ENCODE measurements at places on chromosomes 2 and 18.
A peak's percentile ranks its signal among the peaks of the same experiment; 100 is the strongest.

GRCh38 chr2:151908204-151908882 is 80.1 kb upstream of the ARL5A start:
- DNase-seq: no peak

- DNase-seq: no peak
Observed at GRCh38 chr2:117702098-117702497, 112.4 kb upstream of the DDX18 start.

- no peak for DNase-seq
Observed at GRCh38 chr2:68743531-68743930, 8.9 kb downstream of the ARHGAP25 start.

GRCh38 chr18:35220424-35220823 is 20.4 kb upstream of the ZNF397 start:
- no peak for DNase-seq

- DNase-seq: no peak
Observed at GRCh38 chr2:226300196-226300886, 499.3 kb downstream of the IRS1 start.

DNA sequence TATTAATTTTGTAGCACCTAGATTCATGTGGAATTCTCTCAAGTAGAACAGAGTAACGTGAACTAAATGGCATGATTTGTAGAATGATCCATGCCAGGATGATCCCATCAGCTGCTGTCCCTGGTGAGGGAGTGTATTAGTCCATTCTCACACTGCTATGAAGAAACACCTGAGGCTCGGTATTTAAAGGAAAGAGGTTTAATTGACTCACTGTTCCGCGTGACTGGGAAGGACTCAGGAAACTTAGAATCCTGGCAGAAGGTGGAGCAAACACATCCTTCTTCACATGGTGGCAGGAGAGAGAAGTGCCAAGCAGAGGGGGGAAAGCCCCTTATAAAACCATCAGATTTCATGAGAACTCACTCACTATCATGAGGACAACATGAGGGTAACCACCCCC is 312.6 kb downstream of the PTPRM start:
- no peak for DNase-seq

- no peak for DNase-seq
Observed at GRCh38 chr18:12287684-12288402, 20.2 kb upstream of the TUBB6 start.

GRCh38 chr18:75378376-75379315 is 48.9 kb downstream of the SMIM21 start:
- no peak for DNase-seq

GRCh38 chr18:8450013-8450412 is 159.2 kb upstream of the RAB12 start:
- DNase-seq: no peak

- no peak for DNase-seq
Observed at GRCh38 chr2:239275847-239276831, 124.7 kb downstream of the HDAC4 start.

DNA sequence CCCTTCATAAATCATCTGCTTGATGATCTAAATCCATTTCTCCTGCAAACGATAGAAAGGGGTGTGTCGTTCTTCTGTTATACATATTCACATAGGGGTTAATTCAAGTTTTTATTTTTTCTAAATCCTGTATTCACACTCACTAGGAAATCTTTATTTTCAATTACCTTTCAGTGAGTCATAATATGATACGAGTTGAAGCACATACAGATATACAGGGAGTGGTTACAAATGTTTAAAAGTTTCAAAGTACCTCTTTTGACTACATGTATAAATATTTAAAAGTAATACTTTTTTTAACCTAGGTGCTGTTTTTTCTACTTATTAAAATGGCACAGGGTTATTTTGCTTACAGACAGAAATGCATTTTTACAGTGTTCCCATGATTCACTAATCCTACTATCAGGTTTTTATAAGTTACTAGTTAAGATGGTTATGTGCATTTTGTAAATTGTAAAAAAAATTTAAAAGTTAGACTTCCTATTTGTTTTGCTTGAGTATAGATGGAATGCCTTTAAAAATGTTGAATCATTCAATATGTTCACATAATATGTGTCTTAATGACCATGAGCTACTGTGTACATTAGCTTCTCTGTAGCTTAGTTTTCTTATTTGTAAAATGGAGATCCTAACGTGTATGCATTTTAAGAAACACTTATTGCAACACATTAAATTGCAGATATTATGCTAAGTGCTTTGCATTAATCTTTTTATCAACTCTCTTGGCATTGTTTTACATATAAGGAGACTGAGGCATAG is 1378.1 kb downstream of the DSC3 start:
- DNase-seq: no peak

DNA sequence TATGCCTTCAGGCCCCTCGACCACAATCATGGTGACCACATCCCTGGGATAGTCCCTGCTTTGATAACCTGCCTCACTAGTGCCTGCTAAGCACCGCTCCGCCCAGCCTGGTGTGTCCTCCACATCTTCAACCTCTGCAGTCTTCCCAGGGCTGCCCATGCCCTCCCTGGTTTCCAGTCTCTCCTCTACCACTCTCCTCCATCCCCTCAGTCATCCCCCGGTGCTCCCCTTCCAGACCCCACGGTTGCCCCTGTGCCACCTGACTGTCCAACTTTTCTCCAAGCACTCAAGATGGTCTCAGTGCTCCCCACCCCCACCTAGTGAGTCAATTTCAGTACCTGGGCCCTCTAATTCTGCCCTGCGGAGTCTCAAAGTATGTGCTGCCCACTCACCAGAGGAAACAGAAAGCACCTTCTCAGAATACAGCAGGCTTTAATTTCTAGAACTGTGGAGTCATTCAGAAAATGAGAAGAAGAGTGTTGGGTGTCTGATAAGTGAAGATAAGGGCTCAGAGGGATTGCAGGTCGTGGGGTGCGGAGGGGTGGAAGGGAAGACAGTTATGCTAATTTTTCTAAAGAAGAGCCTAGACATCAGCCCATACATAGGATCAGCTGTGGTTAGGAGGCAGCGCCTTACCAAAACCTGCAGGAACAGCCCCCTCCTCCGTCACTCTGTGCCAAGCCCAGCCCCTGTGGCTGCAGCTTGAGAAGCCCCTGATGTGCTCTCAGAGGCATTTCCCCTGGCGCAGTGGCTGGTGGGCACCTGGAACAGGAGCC is 53.6 kb upstream of the CAB39 start:
- DNase-seq: peak; percentile 54

GRCh38 chr18:70663141-70663540 is 374.3 kb downstream of the SOCS6 start:
- DNase-seq: no peak

DNA sequence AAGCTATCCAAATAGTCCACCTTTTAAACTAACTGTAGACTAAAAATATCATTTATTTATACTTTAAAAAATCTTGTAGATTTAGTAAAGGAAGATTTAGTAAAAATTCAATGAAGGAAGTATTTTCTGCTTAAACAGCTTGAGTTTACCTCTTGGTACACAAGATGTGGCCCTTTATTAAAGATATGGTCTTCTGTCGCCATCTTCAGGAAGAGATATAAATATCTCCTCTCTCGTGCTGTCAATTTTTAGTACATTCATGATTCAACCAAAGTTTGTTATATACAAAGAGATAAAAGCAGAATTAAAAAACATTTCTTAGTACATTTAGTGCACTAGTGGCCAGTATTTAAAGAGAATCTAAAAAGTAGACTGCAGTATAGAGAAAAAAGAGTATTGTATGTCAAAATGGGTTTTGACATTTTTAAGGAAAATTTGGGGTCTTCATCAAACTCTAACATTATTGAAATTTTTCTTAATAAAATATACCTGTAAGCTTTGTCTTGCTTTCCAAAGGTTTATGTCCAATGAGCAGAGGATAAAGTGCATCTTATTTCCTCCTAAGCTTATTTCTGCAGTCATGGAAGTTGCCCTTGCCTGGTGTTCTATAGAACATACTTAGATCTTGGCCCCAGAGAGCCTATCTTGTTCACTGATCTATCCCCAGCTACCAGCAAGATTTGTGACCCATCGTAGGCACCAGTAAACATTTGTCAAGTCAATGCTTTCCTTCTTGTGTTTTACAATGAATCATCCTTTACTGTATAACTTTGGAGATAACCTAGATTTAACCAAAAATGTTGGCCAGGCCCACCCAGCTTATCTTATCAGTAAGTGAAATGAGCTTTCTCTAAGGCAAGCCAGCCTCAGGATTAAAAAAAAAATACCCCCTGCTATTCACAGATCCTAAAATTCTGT is 18.5 kb upstream of the EML6 start:
- DNase-seq: no peak

DNA sequence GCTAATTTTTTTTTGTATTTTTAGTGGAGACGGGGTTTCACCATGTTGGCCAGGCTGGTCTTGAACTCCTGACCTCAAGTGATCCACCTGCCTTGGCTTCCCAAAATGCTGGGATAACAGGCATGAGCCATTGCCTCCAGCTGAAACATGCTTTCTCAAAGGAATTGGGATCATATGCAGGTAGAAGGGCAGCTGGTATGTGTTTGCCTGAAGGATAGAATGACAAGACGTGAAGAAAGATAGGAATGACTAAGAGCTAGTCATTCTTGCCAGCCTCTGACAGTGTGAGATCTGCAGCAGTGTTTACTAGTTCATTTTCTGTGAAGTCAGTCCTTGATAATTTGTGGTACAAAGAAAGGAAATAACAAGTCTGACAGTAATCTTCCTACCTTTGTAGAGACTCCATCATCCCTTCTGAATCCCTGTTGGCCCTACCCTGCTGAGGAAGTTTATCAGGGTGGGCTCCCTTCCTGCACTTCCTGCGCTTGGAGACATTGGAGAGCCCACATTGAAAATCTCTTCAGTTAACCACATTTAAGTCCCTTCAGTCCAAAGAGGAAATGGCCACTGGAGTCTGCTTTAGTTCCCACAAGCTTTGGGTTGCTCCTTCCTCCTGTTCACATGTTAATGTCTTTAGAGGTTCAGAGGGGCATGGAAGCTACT is 14.7 kb downstream of the CFLAR start:
- no peak for DNase-seq

GRCh38 chr18:3993941-3994687 is 461.0 kb downstream of the DLGAP1 start:
- DNase-seq: no peak

DNA sequence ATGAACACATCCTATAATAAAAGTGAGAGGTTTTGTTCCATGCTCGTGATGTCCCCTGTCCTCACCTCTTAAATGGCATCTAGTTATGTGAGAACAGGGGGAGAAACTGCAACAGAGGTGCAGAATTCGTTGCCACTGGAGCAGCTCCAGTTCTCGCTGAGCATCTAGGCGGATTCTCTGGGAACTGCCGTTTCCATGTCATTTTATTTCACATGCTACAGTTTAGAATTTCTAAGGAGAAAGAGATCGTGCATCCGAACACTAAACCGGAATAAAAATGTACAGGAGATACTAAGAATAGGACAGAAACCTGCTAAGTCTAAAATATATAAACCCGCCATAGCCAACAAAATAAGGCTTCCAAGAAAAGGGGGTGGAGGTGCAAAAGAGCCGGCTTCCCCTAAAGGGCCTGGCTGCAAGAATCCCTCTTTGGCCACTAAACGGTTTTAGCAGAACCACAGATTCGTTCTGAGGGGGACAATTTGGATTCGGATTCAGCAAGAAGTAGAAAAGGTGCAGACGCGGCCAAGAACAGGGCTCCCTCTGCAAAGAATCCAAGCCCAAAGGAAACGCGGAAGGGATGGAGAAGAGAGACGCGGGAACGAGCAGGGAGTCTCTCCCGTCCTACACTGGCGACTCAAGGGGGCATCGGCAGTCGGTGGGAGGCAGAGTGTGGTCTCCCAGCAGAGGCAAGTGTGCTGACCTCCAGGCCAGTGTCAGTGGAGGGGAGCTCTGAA is 1.3 kb downstream of the TMEM163 start:
- no peak for DNase-seq

DNA sequence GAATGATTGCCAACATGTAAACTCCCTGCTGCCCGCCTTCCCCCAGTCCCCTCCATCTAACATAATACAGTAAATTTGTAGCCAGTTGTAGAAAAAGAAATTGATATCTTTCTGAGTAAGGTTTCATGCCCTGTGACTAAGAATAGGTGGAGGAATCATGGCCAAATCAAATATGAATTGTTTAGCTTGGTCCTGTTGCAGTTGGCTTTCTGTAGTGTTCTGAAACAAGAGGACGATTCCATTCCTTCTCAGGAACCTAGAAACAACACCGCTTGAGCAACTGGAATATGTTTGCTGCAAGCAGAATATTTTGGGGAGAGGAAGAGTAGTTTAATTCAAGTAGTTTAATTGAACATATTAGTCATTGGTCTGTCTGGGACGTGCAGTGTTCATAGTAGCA is 7.0 kb upstream of the DRC1 start:
- DNase-seq: no peak

DNA sequence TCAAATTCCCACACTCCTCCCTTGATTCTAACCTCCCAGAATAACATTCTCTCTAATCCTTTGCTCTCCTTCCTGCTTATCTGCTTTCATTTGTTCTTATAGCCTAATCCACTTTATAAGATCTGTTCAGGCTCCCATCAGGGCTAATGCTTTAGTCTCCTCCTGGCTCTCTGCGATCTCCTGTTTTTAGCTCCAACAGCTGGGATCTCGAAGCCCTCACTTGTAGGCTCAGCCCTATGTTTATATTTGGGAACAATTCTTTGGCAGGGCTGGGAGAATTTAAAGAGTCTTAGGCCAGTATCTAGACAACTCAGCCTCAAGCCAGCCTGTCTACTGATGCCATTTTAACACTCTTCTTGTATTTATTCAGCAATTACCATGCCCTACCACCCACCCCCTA is 27.2 kb upstream of the RAPH1 start:
- DNase-seq: no peak

DNA sequence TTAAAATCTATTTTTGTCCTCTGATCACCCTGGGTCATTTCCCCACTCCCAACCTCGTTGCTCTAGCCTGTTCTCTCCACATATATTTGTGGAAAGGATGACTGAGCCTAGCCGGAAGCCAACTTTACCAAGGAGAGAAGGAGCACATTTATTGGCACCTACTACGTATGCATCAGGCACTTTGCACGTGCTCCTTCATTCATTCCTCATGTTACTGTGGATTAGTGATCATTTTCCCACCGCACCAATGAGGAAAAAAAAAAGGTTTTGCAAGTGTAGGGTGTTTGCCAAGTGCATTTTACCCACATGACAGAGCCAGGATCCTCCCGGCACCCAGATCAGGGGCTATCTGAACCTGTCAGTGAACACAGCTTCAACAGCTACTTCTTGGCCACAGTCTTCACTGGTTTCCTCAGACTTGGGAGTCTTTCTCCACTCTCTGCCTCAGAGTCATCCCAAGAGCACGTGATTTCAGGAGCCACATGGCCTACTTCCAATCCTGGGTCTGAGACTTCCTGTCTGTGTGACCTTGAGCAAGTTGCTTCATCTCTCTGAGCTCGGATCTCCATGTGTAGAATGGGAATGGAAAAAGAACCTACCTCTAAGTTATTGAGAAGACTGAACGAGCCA is 1.9 kb upstream of the C1QL2 start:
- no peak for DNase-seq

- no peak for DNase-seq
Observed at GRCh38 chr2:161136696-161137324, 23.4 kb upstream of the TANK start.

DNA sequence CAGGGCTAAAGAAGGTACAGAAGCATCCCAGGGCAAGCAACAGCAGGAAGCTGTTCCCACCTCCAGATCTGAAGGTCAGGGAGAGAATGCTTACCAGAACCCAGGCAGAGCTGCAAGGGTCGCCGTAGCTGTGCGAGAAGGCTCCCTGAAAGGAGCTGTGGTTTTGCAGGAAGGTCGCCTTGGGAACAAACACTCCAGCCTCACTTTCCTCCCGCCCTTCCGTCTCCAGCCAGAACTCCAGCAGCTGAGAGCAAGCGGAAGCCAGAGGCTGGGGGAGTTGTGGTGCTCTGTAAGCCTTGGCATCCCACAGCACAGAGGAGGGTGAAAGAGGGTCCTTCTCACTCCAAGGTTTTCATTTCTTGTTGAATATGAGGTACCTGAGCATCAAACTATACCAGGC is 18.3 kb upstream of the ICOS start:
- no peak for DNase-seq

- no peak for DNase-seq
Observed at GRCh38 chr18:25842665-25843064, 247.7 kb downstream of the SS18 start.
